Activated naive CD4-positive, alpha-beta T cell (primary cell): ENCODE measurements at places on chromosomes 7 and 10.

DNA sequence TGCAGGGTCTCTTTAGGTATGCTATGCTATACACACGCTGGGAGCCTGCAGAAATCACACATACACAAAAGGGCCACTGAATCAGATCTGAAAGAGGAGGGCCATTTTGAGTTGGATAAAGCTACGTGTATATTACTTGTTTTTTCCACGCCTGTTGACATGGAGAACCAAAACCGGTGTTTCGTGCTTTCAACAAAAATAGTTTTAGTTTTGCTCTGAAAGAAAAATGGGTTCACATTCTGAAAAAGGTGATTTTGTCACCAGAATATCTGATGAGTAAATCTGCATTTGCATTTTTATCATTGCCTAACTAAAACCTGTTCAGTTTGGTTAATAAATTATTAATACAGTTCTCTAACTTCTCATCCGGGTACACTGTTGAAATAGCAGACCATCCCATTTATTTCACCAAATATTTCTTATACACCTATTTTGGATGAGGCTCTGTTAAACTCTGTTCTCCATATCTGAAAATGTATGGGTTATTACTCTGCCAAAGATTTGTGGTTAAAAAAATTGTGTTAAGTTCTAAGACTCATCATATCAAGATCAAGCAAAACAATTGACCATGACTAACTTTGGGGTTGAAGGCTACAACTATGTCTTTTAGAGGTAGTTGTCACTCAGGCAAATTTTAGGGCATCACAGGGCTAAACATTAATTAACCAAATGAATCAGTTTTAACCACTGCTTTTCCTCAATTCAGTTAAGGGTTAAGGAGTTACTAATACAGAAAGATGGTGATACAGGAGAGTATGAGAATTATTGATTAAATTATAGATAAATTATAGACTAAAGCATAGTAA is 101.2 kb upstream of the RPA3 start:
- DNase-seq: no peak

GRCh38 chr7:123824754-123825067 is 20.3 kb upstream of the HYAL4 start:
- DNase-seq: no peak

DNA sequence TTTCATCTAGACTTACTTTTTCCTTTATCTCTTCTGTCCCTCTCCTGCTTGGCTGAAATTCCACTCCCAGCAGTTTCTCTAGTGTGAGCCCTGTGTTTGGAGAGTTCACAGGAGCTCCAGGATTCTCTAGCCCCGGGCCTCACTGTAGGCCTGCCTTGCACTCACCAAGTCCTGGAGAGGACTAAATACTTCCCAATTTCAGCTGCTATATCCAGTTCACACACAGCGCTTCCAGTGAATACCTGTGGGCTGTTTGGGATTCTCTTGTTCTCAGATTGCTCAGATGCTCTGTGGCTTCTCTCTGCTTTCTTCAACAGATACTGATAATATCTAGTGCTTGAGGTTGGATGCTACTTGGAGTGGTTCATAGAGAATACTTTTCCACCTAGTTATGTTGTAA is 46.0 kb downstream of the MINPP1 start:
- DNase-seq: no peak

- DNase-seq: no peak
Measured at GRCh38 chr7:105178928-105179541, 165.0 kb downstream of the KMT2E start.

GRCh38 chr10:62459072-62459471 is 84.9 kb downstream of the ZNF365 start:
- DNase-seq: no peak

- no peak for DNase-seq
Measured at GRCh38 chr10:52170776-52171175, 143.3 kb upstream of the DKK1 start.

DNA sequence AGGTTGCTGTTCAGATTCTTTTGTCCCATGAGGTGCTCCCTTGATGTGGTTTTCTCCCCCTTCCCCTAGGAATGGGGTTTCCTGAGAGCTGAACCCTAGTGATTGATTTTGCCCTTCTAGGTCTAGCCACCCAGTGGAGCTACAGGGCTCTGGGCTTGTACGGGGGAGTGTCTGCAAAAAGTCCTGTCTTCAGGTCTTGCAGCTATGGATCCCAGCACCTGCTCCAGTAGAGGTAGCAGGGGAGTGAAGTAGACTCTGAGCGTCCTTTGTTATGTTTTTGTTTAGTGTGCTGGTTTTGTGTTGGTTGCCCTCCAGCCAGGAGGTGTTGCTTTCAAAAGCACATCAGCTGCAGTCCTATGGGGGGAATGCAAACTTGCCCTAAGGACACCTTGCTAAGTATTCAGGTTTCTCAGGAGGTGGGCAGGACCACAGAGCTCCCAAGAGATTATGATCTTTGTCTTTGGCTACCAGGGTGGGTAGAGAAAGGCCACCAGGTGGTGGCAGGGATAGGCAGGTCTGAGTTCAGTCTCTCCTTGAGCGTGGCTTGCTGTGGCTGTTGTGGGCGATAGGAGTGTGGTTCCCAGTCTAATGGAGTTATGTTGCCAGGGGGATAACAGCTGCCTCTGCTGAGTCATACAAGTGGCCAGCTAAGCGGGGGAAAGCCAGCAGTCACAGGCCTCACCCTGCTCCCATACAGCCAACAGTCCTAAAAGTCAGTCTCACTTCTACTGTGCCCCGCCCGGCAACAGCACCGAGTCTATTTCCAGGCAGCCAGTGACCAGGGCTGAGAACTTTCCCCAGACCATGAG is 92.4 kb upstream of the JCAD start:
- DNase-seq: no peak

GRCh38 chr10:23793577-23793976 is 354.7 kb downstream of the OTUD1 start:
- no peak for DNase-seq
